ENCODE measurements at places on chromosomes 6 and 20. TPM values are rescaled to one million over a fixed set of nuclear protein-coding genes. Genes with fewer than 3 reads are reported as not detected.

Gene PDE7B
- total RNA-seq, result 0.14 TPM

Gene GJA10
- total RNA-seq, result not detected

Gene CLPSL2
- total RNA-seq, result not detected

Gene GABRR2
- total RNA-seq, result 2.2 TPM

Gene TEAD3
- total RNA-seq, result not detected

Gene UBE2C
- 3.2 TPM for total RNA-seq

Gene MACROD2
- 0.88 TPM for total RNA-seq

Gene FOXQ1
- total RNA-seq, result not detected

Gene SIRPG
- 3.9 TPM for total RNA-seq

Gene SOBP
- total RNA-seq, result 0.16 TPM

Gene SEMG1
- not detected for total RNA-seq
